ENCODE measurements at places on chromosomes 12 and 14.

- no peak for DNase-seq
These were observed 47.4 kb upstream of the C14orf180 start for GRCh38 chr14:104532191-104532555.

DNA sequence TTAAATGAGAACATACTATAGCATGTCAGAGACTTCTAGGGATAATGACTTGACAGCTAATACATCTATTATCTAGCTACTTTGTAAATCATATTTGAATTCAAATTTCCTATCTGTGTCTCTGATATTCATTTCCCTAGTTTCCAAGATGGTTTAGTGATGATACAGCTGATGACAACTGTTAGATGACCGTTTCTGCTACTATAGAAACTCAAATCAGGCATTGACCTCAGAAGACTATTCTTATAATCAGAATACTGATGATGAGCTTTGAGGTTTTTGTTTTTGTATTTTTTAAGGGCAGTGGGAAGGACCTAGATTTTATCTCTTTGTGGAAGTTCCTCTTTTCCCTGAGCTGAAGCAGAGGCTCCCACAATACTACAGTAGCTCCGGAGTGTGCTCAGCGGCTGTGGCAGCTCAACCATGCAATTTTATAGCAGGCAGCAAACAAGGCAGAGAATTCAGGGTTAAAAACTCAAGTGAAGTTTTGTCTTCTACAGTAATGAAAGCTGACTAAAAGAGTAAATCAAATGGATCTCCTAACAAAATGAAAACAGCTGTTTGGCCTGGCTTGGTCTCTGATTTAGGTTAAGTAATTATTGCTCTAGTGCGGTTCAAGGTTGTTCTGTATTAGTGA, 145.1 kb downstream of the SLC25A21 start:
- DNase-seq = no peak

GRCh38 chr12:114690267-114691135, 6.5 kb upstream of the TBX3 start:
- DNase-seq = no peak

- no peak for DNase-seq
These were observed 140.1 kb upstream of the CPSF6 start for GRCh38 chr12:69099201-69099837.

DNA sequence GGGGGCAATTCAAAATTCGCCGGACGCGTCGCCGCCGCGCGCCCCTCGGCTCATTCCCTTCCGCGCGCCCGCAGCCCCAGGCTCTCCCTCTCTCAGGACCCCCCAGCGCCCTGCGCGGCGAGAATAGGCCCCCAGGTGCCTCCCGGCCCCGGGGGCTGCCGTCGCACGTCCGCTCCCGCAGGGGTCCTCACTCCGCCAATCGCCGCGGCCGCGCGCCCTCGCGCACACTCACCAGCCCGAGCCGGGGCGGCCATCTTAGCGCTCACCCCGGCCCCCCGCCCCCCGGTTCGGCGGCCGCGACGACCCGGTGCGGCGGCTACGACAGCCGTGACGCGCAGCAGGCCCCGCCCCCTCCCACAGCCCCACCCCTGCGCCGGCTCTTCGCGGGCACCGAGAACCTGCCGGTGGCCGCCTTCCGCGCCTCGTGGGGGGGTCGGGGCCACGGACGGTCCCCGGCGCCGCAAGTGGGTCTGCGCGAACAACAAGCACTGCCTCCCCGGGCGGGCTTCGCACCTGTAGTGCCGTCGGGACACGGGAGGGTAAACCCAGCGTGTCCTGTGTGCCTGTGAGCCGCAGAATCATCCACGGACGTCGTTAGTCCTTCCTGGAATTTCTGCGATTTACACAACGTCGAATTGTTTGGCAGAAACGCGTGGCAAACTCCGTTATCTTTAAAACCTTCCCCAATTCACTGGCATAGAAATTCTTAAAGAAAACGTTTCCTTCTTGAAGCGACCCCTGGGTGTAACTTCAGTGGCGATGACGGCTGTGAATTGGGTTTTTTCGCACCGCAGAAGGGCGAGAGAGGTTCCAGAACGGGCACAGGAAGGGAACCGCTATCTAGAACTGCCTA, 2.5 kb downstream of the USP44 start:
- DNase-seq = peak; percentile 43

DNA sequence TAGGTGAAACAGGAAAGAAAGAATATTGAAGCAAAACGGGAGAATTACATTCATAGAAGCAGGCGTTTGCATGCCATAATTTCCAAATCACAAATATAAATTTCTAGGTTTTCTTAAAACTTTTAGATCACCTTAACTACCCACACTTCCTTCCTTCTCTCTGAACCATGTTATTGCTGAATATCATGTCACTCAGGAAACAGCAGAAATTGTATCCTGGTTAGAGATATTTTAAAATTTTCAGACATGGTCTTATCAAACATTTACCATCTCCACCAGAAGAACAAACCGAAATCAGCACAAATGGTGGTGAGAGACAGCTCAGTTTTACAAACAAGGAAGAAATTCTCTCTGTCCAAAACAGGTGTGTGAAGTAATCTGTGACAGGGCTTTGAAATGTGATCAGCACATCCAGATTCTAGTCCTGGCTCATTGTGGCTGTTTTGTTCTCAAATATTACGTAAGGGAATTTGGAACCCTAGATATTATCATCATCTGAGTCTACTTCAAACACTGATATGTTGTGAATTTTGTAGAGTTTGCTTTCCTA, 16.3 kb downstream of the TESPA1 start:
- DNase-seq = no peak

DNA sequence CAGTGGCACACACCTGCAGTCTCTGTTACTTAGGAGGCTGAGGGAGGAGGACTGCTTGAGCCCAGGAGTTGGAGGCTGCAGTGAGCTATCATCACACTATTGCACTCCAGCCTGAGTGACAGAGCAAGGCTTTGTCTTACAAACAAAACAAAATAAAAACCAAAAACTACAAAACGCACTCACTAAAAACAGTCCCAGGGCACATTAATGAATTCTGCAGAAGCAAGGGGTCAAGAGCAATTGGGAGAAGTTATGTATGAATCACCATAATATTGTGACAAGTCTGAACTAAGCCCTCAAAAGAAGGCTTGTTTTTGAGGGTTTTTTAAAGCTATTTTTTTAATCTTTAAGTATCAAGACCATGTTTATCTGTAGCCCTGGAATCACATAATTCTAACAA, 201.1 kb downstream of the MED13L start:
- DNase-seq = no peak

DNA sequence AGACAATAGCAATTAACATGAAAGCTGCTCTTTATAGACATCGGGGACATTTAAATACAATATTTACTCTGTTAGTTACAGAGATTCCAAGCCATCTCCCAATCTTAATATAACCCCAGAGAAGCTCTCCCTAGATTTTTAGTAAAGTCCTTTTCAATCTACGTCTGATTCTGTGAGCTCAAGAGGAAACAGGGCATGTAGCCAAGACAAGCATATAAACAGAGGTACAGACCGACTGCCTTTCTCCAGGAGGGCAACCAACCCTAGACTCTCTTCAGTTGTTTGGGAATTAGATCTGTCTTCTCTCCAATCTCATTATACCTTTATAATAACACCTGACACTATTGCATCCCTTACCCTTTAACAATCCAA, 57.4 kb downstream of the TMTC1 start:
- no peak for DNase-seq

- no peak for DNase-seq
These were observed 128.6 kb upstream of the PARP11 start for GRCh38 chr12:4001841-4002240.

Data from effector memory CD8-positive, alpha-beta T cell (primary cell).